Kidney tubule cell (primary cell): ENCODE measurements at places on chromosomes 5 and 9.

DNA sequence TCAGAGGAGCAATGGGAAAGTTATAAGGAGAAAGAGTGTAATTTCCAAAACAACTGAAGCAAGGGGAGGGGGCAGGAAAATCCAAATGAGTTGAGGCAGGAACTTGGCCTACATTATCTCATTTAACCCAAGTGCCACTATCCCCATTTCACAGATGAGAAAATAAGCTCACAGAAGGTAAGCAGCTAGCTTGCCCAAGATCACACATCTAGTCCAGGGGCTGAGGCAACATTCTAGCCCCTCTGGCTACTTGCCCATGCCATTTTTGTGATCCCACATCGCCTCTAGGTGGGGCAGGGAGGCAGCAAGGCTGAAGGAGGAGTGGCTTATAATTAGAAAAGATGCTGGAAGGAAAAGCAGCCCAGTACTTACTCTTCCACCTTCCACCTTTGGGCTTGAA lies 2.6 kb upstream of the PSIP1 start:
- no peak for DNase-seq

DNA sequence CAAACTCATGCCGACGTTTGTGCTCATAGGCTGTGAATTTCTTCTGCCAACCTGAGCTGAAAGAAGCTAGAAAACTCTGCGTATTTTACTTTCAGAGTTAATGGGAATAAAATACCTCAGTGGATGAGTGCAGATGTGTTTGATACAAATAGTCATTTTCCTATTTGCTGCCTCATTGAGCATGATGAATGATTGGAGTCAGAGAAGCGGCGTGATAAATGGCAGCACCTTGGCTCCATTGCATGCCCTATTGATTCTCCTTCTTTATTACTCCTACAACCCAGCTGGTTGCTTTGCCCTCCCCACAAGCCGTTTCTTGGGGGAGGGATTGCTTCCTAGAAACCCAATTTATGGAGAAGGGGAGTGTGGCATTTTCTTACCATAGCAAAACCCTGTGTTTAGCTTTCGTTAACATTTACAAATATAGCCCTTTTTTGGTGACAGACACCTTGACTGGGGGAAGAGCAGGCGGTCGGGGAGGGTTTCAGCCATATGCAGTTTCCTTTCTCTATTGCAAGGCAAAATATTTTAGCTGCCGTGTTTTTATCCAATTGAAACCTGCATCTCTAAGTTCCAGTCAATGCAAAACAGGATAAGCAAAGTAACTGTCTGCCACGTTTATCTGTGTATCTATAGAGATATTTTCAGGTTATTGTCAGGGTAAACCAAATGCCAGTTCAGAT lies 93.1 kb upstream of the TBCA start:
- DNase-seq: peak; percentile 23

GRCh38 chr5:28156981-28157380 lies 1118.6 kb upstream of the CDH9 start:
- DNase-seq: no peak

DNA sequence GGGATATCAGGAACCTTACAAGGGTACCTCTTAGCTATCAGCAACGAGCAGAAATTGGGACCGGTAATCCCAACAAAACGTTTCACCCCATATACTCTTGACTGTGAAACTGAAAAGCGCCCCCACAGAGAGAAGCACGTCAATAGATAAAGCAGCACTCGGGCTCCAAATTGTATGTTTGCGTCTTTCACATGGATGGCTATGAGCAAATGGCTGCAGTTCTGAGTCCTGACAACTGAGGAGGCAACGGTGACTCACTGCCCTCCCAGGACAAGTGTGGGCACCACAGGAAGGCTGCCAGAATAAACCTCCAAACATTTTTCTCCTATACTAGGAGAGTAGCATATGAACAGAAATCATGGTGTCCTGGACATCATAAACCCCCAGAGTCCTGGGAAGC lies 36.6 kb downstream of the SEMA4D start:
- DNase-seq: peak; percentile 71
